Kidney (tissue), 22 donors: ENCODE measurements at places on chromosomes 6 and 20.

GRCh38 chr6:1103021-1103420 is 208.9 kb upstream of the FOXQ1 start:
- DNase-seq, result no peak
- no peaks in the 10 kb centered on the region for H3K27me3 ChIP-seq
- H3K36me3 ChIP-seq, result no peaks in the 10 kb centered on the region
- H3K4me3 ChIP-seq, result no peak overlapping the region
- H3K27ac ChIP-seq, result no peak overlapping the region
- H3K4me1 ChIP-seq, result no peaks in the 10 kb centered on the region

DNA sequence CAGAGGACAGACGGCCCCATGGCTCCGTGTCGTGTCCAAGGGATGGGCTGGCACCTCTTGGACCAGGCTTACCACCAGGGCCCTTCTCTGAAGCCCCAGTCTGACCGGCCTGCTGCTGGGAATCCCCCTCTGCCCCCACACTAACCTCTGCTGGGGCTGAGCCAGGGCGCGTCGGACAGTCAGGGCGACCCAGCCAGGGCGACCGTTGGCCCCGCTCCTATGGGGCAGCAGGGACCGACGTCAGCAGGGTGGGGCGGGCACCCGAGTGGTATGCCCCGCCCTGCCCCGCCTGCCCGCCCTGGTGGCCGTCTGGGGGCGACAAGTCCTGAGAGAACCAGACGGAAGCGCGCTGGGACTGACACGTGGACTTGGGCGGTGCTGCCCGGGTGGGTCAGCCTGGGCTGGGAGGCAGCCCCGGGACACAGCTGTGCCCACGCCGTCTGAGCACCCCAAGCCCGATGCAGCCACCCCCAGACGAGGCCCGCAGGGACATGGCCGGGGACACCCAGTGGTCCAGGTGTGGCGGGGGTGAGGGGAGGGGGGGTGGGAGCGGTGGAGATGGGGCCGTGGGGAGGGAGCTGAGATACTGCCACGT is at the start of gene SLC17A9:
SLC17A9 (plus strand) TSS at position 337 of the 595 bp plus-strand sequence; CDS start at position 459, 122 bp downstream.
- DNase-seq, result peak; percentile 91
- H3K36me3 ChIP-seq, result peaks cover 4% of the 10 kb centered on the region
- peak within 1 kb of the TSS; percentile 75 for H3K27ac ChIP-seq

GRCh38 chr6:43990275-43990626 is 137.0 kb downstream of the MRPL14 start:
- peaks cover 4% of the 10 kb centered on the region for H3K4me1 ChIP-seq
- no peaks in the 10 kb centered on the region for H3K27me3 ChIP-seq
- H3K27ac ChIP-seq, result no peak overlapping the region
- no peak overlapping the region for H3K4me3 ChIP-seq

DNA sequence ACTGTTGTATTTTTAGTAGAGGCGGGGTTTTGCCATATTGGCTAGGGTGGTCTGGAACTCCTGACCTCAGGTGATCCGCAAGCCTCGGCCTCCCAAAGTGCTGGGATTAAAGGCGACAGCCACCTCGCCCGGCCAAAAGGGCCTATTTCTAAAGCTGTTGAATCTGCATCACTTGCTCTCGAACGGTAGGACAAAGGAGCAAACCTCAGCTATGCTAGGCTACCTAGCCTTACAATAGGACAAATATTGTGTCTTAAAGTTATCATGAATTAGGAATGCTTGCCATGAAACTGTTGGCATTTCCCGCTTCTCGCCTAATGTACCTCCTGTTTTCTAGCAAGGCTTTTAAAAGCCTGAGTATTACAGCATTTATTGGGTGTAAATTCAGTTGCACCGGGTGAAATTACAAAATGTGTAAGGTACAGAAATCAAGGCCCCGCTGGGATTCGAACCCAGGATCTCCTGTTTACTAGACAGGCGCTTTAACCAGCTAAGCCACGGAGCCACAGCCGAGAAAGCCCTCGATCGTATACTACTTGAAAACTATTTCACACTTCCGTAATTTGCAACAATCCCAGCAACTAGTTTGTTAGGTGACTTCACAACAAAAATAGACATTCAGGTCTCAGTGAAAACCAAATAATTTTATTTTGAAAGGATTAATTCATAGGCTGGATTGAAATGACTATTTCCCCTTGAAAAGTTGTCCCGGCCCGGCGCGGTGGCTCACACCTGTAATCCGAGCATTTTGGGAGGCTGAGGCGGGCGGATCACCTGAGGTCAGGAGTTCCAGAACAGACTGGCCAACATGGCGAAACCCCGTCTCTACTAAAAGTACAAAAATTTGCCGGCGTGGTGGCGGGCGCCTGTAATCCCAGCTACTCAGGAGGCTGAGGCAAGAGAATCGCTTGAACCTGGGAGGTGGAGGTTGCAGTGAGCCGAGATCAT is 211.6 kb upstream of the ZNF184 start:
- H3K27ac ChIP-seq, result no peak overlapping the region
- no peaks in the 10 kb centered on the region for H3K36me3 ChIP-seq
- no peaks in the 10 kb centered on the region for H3K4me1 ChIP-seq
- no peak overlapping the region for H3K4me3 ChIP-seq
- peak; percentile 66 for DNase-seq
- H3K27me3 ChIP-seq, result peaks cover 46% of the 10 kb centered on the region

DNA sequence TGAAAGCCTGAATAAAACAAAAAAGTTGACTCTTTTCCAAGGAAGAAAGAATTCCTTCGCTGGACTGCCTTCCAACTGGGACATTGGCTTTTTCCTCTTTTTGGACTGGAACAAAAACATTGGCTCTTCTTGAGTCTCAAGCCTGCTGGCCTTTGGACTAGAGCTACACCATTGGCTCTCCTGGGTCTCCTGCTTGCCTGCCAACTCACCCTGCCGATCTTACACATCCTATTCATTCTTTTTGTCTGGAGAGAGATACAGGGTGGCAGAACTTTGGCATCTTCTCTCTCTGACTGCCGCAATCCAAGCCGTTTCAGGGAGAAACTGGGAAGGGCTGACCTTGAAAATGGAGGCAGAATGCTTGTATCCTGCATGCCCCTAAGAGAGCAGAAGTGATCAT is 20.2 kb downstream of the DDO start:
- H3K27me3 ChIP-seq, result no peaks in the 10 kb centered on the region
- no peak for DNase-seq
- no peak overlapping the region for H3K4me3 ChIP-seq
- H3K36me3 ChIP-seq, result no peaks in the 10 kb centered on the region
- no peak overlapping the region for H3K27ac ChIP-seq

DNA sequence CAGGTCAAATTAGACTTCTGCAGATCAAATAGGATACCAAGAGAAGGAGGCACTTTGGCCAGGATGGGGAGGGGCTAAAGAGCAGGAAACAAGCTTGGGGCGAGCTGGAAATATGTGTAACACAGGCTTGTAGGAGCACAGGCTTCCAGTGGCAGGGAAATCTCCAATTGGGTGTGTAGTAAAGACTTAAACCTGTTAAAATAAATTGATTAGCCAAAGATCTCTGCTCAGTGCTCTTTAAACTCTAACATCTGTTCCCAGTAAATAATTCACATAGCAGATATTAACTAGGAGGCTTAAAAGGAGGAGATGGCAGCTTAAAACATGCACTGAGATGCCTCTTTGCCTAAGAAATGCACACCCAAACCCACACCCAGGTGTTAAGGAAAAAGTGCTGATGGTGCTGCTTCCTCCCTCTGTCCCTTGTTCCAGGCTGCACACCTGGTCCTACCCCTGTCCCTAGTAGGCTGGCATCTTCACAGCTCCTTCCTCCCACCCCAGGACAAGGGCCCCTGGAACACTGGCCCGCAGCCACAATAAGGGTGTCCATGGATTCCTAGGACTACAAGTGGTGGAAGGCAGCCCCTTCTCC is 93.5 kb upstream of the MLN start:
- no peaks in the 10 kb centered on the region for H3K36me3 ChIP-seq
- no peak overlapping the region for H3K4me3 ChIP-seq
- no peak for DNase-seq
- H3K4me1 ChIP-seq, result no peaks in the 10 kb centered on the region

GRCh38 chr6:51932956-51933355 is 154.5 kb downstream of the PKHD1 start:
- H3K27me3 ChIP-seq, result no peaks in the 10 kb centered on the region
- no peaks in the 10 kb centered on the region for H3K36me3 ChIP-seq
- no peak overlapping the region for H3K4me3 ChIP-seq
- H3K4me1 ChIP-seq, result no peaks in the 10 kb centered on the region
- H3K27ac ChIP-seq, result no peak overlapping the region

GRCh38 chr6:84815896-84816735 is 51.7 kb upstream of the TBX18 start:
- no peak overlapping the region for H3K27ac ChIP-seq
- H3K27me3 ChIP-seq, result no peaks in the 10 kb centered on the region
- no peak overlapping the region for H3K4me3 ChIP-seq
- H3K4me1 ChIP-seq, result no peaks in the 10 kb centered on the region
- DNase-seq, result no peak
- H3K36me3 ChIP-seq, result no peaks in the 10 kb centered on the region

DNA sequence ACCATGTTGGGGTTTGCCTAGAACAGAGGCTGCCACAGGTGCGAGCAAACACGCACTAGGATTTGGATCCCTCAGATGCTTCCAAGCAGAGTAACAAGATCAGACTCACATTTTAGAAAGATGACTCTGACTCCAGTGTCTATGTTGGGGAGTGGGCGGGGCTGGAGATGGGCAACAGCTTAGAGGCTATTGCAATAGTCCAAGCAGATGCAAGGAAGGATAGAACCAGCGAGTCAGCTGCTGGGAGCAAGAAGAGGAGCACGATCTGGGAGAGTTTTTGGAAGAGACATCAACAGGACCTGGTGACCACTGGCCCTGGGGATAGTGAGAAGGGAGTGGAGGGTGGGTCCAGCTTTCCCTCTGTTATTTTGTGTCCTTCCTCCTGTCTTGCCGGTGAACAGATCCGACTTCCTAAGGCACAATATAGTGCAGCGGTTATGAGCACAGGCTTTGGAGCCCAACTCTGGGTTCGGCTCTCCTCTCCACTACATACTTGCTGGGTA is 52.7 kb downstream of the FGD2 start:
- no peak overlapping the region for H3K4me3 ChIP-seq
- H3K27me3 ChIP-seq, result no peaks in the 10 kb centered on the region
- DNase-seq, result no peak
- H3K4me1 ChIP-seq, result no peaks in the 10 kb centered on the region

DNA sequence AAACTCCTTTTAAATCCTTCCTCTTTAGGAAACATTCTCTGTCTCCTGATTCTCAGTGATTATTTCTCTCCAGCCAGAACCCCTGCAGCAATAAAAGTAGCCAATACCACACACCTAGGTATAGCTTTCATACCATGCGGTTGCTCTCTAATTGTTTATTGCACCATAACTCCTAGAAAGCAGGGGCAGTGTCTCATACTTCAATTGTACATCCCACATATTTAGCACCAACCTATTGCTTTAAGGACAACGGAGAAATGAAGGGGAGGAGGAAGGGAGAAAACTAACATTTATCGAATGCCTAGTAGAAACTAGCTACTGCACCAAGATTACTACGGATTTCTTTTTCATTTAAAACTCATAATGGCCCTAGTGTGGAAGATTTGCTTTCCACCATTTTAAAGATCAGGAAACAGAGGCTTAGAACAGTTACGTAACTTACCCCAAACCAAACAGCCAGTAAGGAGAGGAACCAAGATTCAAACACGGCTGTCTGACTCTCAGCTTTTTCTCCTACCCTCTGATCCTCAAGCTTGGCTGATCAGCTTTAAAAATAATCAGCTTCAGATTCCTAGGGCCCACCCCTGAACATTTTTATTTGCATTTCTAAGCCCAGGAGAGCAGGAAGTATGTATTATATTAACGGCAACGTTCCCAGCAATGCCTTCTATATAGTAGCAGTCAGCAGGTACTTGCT is 43.4 kb upstream of the ATXN1 start:
- no peak for DNase-seq
- H3K4me1 ChIP-seq, result no peaks in the 10 kb centered on the region
- no peaks in the 10 kb centered on the region for H3K36me3 ChIP-seq
- no peak overlapping the region for H3K27ac ChIP-seq
- H3K27me3 ChIP-seq, result no peaks in the 10 kb centered on the region
- H3K4me3 ChIP-seq, result no peak overlapping the region

DNA sequence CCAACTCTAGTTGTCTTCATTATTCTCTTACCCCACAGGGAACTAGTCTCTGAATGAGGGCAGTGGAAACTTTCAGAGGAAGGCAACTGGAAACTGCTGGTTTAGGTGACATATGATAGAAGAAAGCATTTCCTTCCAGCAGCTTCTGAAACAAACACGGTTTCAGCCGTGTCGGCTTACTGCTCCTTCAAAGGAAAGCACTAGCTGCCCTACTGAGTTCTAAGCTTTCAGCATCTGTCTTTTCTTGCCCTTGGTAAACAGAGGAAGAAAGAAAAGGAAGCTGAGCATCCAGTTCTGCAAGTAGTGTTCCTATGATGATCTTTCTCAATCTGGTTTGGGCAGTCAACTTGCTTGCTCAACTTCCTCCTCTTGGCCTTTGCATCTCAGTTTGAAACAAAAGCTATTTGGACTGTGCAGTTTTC is 117.5 kb upstream of the CEP85L start:
- H3K27me3 ChIP-seq, result no peaks in the 10 kb centered on the region
- peak; percentile 17 for DNase-seq
- H3K36me3 ChIP-seq, result no peaks in the 10 kb centered on the region
- H3K27ac ChIP-seq, result no peak overlapping the region
- H3K4me3 ChIP-seq, result no peak overlapping the region

DNA sequence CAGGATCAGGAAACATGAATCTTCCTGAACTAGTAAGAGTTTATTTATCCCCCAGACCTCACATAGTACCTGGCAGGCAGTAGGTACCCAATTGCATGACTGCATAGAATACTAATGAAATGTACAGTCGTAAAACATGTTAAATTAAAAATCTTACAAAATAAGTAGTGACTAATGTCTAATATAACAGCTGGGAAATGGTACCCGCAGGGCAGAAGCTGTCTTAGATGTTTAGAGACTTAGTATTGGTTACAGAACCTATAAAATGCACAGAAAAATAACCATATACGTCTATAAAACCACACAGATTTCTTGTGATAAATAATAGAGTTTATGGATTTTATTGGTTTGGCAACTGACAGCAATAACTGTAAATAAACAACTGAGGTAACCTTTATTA is 139.1 kb upstream of the GMDS start:
- no peaks in the 10 kb centered on the region for H3K4me1 ChIP-seq
- H3K27ac ChIP-seq, result no peak overlapping the region
- no peaks in the 10 kb centered on the region for H3K36me3 ChIP-seq
